ENCODE measurements at places on chromosomes 5 and 9.

DNA sequence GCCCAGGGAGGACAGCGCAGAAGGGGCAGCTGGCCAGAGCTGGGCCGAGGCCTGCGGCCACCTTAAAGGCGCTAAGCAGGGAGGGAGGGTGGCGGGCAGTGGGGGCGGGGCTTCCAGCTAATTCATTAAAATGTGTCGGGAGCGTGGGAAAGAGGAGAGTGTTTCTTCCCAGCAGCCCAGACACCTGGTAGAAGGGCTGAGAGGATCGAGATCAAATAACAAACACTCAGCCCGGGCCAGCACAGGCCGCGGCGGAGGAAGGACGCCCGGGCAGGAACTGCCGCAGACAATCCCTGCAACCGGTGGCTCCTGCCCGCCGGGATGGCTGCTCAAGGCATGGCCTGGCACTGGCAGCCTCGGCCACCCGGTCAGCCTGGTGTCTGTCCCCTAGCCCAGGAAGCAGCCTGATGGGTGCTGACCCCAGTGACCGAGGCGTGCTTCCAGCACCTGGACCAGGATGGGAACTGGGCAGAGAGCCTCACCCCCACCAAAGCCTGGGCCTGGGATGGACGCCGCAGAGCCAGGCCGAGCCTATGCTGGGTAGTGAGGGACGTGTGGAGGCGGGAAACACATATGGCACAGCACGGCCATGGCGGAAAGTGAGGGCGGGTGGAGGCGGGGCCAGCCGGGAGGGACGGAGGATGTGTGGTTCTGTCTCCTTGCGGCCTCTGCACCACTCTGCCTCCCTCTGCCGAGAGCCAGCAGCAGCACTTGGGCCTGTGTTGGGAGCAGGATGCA, 3.2 kb upstream of the NRARP start:
- peak overlapping the region; percentile 20 for H3K4me3 ChIP-seq
- peaks cover 3% of the 10 kb centered on the region for H3K27me3 ChIP-seq
- H3K27ac ChIP-seq: no peak overlapping the region
- H3K4me1 ChIP-seq: no peaks in the 10 kb centered on the region
- DNase-seq: peak; percentile 68

DNA sequence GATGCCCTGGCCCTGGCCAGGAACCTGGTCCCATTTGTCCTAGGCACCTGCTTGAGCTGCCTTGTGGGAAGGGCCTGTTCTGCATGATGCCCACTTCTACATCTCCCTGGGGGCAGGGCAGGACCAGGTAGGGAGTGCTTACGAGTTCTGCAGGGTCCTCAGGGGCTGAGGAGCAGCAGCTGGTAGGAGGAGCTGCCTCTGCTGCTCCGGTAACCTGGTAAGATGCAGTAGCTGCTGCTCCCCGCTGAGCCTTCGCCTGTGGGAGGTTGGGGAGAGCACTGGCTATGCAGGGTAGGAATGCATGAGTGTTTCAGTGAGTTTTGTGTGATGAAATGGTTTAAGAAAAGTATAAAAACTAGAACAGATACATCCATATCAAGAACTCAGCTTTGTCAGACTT, 13.6 kb downstream of the LRRC8A start:
- H3K36me3 ChIP-seq: peaks cover 14% of the 10 kb centered on the region
- H3K27ac ChIP-seq: no peak overlapping the region
- no peaks in the 10 kb centered on the region for H3K27me3 ChIP-seq

DNA sequence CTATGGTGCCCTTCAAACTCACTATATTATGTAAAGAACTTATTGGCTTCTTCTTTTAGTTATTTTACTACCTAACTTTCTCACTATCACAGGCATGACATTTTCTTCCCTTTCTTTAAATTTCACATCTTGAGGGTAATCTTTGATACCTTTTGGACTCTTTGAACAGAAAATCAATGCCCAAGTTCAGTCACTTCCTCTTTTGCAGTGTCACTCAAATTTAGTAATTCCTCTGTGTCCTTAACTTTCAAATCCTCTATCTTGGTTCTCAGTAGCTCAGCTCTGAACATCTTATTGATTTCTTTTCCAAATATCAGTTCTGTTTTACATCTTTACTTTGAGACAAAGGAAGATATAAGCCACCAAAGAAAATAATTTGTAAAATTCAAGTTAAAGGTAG, 25.5 kb downstream of the CNTLN start:
- no peaks in the 10 kb centered on the region for H3K27me3 ChIP-seq
- H3K4me3 ChIP-seq: no peak overlapping the region
- H3K27ac ChIP-seq: no peak overlapping the region

DNA sequence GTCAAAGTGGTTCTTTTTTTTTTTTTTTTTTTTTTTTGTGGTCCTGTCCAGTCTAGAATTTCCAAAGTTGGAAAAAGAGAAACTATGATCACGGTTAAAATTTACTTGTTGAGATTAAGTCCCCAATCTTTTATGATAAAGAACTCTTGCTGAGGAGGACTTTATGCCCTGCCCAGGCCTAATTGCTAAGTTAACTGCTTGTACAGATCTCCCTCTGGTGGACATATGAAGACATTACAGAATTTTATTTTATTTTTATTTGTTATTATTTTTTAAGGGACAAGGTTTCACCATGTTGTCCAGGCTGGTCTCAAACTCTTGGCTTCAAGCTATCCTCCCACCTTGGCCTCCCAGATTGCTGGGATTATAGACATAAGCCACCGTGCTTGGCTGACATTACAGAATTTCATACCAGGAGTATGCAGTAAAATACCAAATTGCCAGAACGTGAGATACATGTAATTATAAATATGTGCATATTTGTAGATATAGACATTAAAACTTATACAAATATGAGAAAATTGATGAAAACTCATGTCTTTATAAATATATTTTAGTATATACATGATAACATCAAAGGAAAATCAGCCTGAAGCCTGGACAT, 91.2 kb downstream of the RFK start:
- no peak overlapping the region for H3K4me3 ChIP-seq
- DNase-seq: no peak
- H3K36me3 ChIP-seq: no peaks in the 10 kb centered on the region

- no peaks in the 10 kb centered on the region for H3K36me3 ChIP-seq
- no peaks in the 10 kb centered on the region for H3K4me1 ChIP-seq
- H3K27ac ChIP-seq: no peak overlapping the region
- no peak for DNase-seq
- H3K4me3 ChIP-seq: no peak overlapping the region
Measured at GRCh38 chr9:89712283-89712682, 107.5 kb downstream of the GADD45G start.

DNA sequence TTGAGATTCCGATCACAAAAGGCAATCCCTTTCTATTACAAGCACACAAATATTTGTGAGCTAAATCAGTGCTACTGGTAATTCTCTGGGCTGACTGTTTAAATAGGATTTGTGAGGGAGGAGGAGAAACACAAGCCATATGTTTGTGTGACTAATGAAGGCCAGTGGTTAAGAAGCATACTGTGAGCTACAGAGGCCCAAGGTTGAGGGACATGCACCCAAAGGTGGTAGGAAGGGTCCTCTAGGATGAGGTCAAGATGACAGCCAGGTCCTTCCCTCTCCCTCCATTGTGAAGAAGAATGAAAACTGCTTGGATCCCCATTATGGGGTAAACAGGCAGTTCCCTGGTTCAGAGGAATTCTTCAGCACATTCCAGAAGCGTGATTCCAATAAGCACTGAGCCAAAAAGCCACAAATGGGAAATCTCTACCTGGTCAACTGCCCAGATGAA, 83.9 kb downstream of the SPOCK1 start:
- no peak overlapping the region for H3K4me3 ChIP-seq
- H3K27ac ChIP-seq: no peak overlapping the region
- peaks cover 8% of the 10 kb centered on the region for H3K27me3 ChIP-seq
- peaks cover 4% of the 10 kb centered on the region for H3K36me3 ChIP-seq
- H3K4me1 ChIP-seq: no peaks in the 10 kb centered on the region

GRCh38 chr9:89524963-89525362, 27.1 kb upstream of the SEMA4D start:
- no peak for DNase-seq
- H3K36me3 ChIP-seq: no peaks in the 10 kb centered on the region
- no peaks in the 10 kb centered on the region for H3K27me3 ChIP-seq
- no peak overlapping the region for H3K27ac ChIP-seq

DNA sequence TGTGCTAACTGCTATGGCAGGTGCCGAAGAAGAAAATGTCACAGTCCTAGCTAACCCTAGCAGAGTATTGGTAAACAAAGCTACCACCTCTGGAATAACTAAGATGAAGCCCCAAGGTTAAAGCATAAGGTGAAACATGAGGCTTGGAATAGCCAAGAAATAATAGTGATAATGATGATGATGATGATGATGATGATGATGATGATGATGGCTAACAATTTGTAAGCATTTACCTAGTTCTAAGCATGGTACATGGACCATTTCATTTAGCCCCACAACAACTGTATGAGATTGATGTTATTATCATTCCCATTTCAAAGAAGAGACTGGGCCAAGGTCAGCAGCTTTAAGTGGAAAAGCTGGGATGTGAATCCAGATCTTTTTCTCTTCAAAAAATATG, 35.3 kb downstream of the SH3RF2 start:
- no peaks in the 10 kb centered on the region for H3K36me3 ChIP-seq
- no peak for DNase-seq
- peaks cover 11% of the 10 kb centered on the region for H3K4me1 ChIP-seq
- H3K27me3 ChIP-seq: no peaks in the 10 kb centered on the region
- no peak overlapping the region for H3K27ac ChIP-seq

DNA sequence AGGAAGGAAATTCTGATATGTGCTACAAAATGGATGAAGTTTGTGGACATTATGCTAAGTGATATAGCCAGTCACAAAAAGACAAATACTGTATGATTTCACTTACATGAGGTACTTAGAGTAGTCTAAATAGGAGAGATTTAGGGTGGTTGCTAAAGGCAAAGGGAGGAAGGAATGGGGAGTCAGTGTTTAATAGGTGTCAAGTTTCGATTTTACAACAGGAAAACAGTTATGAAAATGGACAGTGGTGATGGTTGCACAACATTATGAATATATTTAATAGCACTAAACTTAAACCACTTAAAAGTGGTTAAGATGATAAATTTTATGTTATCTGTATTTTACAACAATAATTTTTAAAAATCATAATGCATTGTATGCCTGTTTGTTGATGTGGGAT, 40.4 kb upstream of the ECM2 start:
- no peak overlapping the region for H3K4me3 ChIP-seq
- H3K27ac ChIP-seq: no peak overlapping the region
- no peaks in the 10 kb centered on the region for H3K27me3 ChIP-seq
- no peak for DNase-seq
- H3K36me3 ChIP-seq: no peaks in the 10 kb centered on the region

GRCh38 chr9:89951675-89952074, 346.9 kb downstream of the GADD45G start:
- H3K4me3 ChIP-seq: no peak overlapping the region
- H3K27me3 ChIP-seq: peaks cover 24% of the 10 kb centered on the region
- H3K36me3 ChIP-seq: peaks cover 7% of the 10 kb centered on the region
- peaks cover 14% of the 10 kb centered on the region for H3K4me1 ChIP-seq
- DNase-seq: no peak

GRCh38 chr9:97398999-97399758, 12.7 kb upstream of the TDRD7 start:
- H3K4me1 ChIP-seq: no peaks in the 10 kb centered on the region
- no peak overlapping the region for H3K27ac ChIP-seq
- H3K4me3 ChIP-seq: no peak overlapping the region
- no peaks in the 10 kb centered on the region for H3K27me3 ChIP-seq

DNA sequence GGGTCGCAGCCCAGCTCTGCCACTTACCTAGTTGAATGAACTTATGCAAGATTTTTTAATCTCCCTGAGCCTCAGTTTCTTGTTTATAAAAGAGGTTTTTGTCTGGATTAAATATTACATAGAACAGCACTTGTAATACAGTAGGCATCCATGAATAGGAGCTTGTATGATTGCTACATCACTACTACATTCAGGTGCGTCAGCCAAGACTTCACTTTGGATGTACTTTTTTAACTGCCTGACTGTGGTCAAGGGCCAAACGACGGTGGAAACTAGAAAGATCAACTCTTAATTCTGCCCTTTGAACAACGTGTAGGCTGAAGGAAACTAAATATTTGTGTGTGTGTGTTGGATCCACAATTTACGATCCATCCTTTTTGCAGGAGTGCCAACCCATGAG, 172.8 kb downstream of the RFK start:
- H3K4me3 ChIP-seq: no peak overlapping the region
- H3K36me3 ChIP-seq: no peaks in the 10 kb centered on the region
- no peak overlapping the region for H3K27ac ChIP-seq
- H3K27me3 ChIP-seq: no peaks in the 10 kb centered on the region

DNA sequence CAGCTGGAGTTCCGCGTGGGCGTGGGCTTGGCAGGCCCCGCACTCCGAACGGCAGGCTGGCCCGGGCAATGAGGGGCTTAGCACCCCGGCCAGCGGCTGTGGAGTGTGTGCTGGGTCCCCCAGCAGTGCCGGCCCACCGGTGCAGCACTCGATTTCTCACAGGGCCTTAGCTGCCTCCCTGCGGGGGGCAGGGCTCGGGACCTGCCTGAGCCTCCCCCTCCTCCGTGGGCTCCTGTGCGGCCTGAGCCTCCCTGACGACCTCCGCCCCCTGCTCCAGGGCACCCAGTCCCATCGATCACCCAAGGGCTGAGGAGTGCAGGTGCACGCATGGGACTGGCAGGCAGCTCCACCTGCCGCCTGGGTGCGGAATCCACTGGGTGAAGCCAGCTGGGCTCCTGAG, 191.8 kb downstream of the CYLC2 start:
- no peak for DNase-seq
- no peak overlapping the region for H3K27ac ChIP-seq
- H3K4me1 ChIP-seq: no peaks in the 10 kb centered on the region
- H3K4me3 ChIP-seq: no peak overlapping the region
- no peaks in the 10 kb centered on the region for H3K36me3 ChIP-seq
- H3K27me3 ChIP-seq: no peaks in the 10 kb centered on the region

GRCh38 chr9:98916660-98917059, 27.0 kb upstream of the COL15A1 start:
- H3K27me3 ChIP-seq: peaks cover 2% of the 10 kb centered on the region
- H3K4me3 ChIP-seq: no peak overlapping the region
- H3K4me1 ChIP-seq: no peaks in the 10 kb centered on the region
- DNase-seq: no peak
- no peaks in the 10 kb centered on the region for H3K36me3 ChIP-seq
- H3K27ac ChIP-seq: no peak overlapping the region

DNA sequence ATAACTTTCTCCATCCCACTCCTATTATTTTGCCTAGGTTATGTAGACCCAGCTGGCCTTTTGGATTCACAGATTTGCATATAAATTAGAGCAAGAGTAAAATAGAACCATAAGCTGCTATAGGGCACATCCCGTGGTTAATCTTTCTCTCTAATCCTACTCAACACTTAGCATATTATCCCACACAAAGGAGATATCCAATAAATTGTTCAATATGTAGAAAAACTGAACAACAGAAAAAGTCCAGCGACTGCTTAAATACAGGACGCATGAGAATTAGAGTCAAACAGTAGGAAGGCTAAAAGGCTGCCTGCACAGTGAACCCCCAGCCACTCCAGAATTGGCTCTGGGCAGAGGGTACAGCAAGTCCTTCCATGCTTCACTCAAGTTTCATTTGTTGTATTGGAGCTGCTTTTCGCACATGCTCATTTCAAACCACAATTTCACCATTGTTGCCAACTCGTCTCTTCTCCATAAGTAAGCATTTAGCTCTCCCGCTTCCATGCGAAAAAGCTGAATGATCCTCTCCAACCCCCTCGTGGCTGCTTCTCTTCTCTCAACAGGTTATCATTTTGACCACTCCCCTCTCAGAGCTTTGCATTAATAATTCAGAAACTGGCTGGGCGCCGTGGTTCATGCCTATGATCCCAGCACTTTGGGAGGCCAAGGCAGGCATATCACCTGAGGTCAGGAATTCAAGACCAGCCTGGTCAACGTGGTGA, 14.1 kb upstream of the IQGAP2 start:
- DNase-seq: no peak
- H3K27me3 ChIP-seq: no peaks in the 10 kb centered on the region
- H3K4me1 ChIP-seq: peaks cover 45% of the 10 kb centered on the region
- no peak overlapping the region for H3K4me3 ChIP-seq
